ENCODE measurements at places on chromosomes 3 and 15.

- DNase-seq, result no peak
Observed at GRCh38 chr15:58864602-58865424, 68.7 kb downstream of the SLTM start.

DNA sequence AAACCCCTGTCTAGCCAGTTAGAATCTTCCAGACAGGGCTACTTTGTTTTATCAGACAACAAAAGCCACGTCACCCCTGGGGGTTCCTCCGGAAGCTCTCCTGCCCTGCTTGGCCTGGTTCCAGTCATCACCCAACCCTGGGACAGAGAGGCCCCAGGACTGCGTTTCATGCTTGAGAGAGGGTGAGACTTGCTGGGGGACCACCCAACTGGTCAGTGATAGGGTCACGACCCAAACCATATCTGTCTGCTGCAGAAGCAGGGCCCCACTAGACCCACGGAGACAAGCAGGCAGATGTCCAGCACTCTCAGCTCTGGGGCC, 1.2 kb downstream of the NT5DC2 start:
- DNase-seq, result no peak

DNA sequence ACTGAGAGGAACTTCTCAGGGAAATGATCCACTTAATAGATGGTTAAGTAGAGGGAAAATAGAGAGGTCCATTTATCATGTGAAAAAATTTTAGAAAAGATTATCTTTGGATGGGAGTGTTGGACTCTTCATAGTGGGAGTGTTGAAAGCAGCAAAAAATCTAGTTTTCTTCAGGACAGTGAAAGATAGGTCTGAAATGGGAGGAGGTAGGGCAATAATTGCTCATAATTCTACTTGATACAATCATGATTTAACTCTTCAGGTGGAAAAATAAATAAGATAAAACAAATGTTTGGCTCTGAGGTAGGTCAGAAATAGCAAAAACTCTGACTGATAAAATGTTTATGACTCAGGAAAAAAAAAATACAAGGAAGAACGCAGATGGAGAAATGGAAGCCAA, 144.1 kb upstream of the DPH6 start:
- DNase-seq, result no peak

GRCh38 chr3:141240687-141241615, 9.3 kb downstream of the PXYLP1 start:
- no peak for DNase-seq

GRCh38 chr3:94596887-94597566, 534.2 kb downstream of the NSUN3 start:
- no peak for DNase-seq

DNA sequence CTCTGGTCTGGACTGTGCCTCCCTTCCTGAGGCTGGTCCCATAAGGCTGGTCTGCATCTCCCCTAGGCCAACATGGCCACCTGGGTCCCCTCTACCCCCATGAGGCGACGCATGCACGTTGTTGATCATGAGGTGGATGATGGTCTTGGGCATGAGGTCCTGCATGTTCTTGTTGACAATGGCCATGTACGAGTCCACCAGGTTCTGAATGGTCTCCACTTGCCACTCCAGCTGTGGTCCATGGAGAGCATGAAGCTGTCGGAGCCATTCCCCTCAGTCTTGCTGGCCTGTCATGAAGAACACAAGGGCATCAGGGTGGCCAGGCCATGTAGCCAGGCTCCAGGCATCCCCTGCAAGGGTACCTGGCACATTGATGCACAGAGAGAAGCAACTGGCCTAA, 27.1 kb upstream of the CSPG4 start:
- DNase-seq, result no peak

DNA sequence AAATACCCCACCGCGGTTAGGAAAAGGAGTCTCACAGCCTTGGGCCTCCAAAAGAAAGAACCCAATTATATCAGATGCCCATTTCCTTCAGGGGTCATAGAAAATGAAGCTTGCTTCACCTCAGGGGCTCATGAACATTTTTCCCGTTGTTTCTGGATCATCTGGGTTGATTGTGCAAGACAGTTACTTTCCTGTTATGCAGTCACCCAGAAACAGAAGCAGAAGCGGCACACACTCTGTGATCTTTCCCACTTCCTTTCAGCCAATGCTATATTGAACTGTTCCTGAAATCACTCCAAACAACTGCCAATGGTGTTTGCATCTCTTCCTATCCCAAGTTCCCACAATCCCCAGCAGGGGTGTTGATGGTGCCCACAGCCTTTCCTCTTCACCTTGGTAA, 295.6 kb upstream of the RASGRP1 start:
- no peak for DNase-seq

DNA sequence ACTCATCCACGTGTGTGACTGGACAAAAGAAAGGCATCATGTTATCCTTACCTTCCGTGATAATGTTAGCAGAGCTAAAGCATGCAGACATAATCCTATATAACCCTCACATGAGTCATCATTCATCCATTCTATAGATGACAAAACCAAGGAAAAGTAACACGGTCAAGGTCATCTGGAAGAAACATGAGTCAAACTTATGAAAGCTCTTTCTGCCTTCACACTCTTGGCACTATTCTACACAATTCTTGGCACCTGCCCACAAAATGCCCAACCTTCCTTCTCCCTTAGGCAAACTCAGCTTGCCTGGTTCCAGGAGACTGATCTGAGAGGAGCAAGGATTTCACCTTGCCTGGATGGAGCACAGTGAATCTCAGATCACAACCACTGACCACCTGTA, 66.9 kb downstream of the PRICKLE2 start:
- DNase-seq, result no peak

GRCh38 chr15:62119227-62119864, 45.7 kb downstream of the C2CD4B start:
- DNase-seq, result no peak

DNA sequence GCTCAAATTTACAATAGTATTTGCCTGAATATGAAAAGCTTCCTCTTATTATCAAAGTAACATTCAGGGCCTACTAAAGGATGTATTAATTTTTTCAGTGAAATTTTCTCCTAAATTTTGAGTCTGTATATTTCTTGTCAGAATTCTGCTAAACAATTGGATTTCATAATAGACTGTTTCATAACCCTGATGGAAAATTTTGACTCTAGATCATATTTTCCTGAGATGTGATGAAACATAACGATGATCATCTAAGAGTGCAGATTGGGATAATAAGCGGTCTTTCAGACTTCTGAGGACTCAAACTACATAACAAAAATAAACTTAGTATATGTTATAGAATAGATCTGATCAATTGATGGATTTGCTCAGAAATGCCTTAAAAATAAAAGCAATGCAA, 574.5 kb upstream of the TBL1XR1 start:
- DNase-seq, result no peak

GRCh38 chr15:60301024-60301423, 96.8 kb downstream of the ANXA2 start:
- DNase-seq, result no peak

- no peak for DNase-seq
Observed at GRCh38 chr3:190132371-190132770, 11.7 kb upstream of the P3H2 start.

GRCh38 chr3:39849992-39850715, 40.7 kb downstream of the MYRIP start:
- DNase-seq, result no peak

- no peak for DNase-seq
Observed at GRCh38 chr3:52053307-52054304, 2.8 kb downstream of the DUSP7 start.

- DNase-seq, result no peak
Observed at GRCh38 chr15:74531144-74531811, 9.7 kb upstream of the ARID3B start.

DNA sequence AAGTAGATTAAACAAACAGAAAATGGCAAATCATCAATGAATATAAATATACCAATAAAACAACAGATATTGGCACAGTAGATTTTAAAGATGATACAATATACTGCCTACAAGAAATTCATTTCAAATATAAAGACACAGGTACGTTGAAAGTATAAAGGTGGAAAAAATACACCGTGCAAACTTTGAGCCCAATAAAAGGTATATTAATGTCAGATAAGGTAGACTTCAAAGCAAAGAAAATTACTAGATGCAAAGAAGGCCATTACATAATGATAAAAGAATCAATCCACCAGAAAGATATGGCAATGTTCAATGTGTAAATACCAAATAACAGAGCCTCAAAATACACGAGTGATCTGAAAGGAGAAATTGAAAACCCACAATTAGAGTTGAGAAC, 34.3 kb upstream of the VIPR1 start:
- DNase-seq, result no peak

DNA sequence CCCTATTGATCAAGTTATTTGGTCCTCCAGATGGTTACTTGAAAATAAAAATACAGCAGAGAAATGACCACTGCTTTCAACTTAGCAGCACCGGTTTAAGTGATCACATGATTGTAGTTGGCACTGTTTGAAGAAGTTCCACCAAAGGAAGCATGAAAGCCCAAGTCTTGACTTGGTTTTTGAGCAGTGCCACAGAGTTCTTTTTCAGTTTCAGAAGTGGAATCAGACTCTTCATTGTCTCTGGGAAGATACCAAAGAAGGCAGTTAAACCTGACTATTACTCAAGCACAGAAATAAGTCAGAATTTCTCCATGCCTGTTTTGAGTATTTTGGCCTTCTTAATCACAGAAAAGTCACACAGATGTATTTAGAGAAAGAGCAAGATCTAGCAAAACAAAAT, 66.7 kb downstream of the BBX start:
- no peak for DNase-seq

- no peak for DNase-seq
Observed at GRCh38 chr3:48696156-48696555, 10.4 kb upstream of the NCKIPSD start.

DNA sequence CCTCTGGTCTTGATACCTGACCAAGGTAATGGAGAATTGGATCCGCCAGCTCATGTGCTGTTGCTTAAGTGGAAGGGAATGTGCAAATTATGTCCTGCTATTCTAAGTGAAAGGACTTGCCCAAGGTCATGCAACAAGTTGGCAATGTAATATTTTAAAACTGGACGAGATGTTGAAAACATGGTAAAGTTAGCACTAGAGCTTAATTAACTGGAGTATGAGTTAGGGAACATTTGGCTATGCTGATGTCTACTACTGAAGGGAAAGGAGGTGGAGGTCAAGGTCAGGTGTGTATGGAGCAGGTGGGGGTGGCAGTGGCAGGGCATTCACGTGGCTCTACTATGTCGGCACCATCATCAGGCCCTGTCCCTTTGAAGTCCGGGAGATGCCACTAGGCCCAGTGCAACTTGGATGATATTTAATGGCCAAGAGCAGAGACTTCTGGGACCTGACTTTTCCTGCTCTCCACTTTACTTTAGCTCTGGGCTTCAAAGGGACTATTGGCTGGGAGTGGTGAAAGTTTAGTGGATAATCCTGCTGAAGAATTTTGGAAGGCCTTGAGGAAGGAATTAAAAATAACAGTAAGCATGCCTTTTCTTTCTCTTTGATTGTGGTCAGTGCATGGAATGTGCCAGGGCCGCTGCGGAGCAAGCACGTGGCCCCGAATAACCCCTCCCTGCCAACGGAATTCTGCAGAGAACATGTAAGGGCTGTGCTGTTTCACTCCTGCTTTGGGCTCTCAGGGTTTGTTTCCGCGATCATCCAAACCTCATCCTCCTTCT, 14.9 kb downstream of the SMAD3 start:
- DNase-seq, result no peak

GRCh38 chr15:58678683-58679082, 70.8 kb downstream of the ADAM10 start:
- no peak for DNase-seq

DNA sequence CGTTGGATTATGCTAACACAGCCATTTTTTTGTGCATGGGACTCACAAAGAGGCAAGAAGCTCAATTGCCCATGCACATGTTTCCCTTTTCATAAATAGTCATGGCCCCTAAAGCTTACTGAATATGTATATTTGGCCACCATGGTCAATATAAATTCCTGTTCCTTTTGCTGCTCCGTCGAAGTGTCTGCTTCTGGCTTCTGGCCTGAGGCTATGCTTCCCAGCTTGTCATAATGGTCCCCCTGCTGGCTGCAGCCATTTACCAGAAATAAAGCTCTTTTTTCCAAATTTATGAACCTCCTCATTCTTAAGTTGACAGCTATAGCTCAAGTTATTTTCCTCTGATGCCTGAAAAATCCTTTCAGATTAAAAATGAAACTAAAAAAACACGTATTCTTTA, 602.1 kb downstream of the VGLL3 start:
- DNase-seq, result no peak

DNA sequence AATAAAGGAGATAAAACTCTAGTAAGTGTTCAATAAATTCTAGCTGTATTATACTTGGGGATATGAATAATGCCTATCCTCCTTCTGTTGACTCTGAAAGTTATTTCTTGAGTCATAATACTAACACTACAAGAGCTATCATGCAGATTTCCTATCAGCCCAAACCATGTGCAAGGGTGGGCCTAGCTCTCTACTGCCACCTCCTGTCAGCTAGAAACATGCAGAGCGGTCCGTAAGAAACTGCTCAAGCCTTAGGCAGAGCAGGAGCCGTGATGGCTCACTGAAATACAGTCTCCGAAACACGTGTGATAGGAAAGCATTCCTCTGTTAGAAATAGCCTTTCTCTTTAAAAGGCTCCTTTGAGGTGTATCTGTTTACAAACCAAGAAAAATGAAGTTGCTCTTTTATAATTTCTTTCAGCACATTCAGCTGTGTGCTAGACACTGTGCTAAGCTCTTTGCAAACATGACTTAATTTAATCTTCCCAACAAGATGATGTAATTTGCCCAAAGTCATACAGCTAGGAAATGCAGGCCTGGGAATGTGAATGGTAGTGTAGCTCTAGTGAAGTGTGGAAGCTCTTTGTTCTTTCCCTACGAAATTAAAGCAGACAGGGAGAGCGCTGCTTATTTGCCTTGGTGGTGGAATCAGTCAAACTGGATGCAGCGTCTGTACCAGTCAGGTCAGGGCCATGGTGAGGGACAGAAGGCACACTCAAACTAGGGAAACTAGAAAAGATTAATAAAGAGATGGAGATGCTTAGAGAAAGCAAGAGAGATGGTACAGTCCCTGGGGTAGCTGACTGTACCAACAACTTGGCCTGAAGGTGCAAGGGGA, 43.1 kb downstream of the MTHFS start:
- DNase-seq, result peak; percentile 15

All from stimulated activated CD8-positive, alpha-beta memory T cell treated with anti-CD3 and anti-CD28 coated beads, Interleukin-4, amount 100 ng/mL, for 1 hour (primary cell).